ENCODE measurements at places on chromosomes 12 and 14.

GRCh38 chr12:111055181-111055880, 135.0 kb upstream of the MYL2 start:
- H3K27ac ChIP-seq: no peak overlapping the region
- peaks cover 35% of the 10 kb centered on the region for H3K4me1 ChIP-seq
- no peak overlapping the region for H3K4me3 ChIP-seq
- H3K27me3 ChIP-seq: no peaks in the 10 kb centered on the region

DNA sequence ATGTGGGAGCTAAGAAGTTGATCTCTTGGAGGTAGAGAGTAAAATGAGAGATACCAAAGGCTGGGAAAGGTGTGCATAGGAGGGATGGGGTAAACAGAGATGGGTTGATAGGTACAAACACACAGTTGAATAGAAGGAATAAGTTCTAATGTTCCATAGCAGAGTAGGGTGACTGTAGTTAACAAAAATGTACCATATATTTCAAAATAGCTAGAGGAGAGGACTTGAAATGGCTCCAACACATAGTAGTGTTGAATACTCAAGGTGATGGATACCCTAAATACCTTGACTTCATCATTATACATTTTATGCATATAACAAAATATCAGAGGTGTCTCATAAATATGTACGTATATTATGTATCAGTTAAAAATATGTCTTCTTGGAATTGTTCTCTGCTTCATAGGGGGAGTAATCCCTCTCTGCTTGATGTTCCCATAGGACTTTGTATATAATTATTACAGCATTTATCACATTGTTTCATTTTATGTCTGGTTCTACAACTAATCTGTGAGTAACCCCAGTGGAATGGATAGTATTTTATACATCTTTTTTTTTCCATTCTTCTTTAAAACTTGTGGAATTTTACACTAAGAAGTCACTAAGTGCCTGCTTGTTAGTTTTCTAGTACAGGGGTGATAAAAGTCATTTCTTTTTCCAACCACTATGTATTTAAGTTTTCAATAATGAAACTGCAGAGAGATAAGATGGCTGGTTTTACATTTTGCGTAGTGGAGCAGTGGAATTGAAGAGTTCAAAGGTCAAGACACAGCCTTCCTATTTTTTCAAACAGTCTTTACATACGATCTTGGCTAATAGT, 1940.0 kb upstream of the SEL1L start:
- no peaks in the 10 kb centered on the region for H3K36me3 ChIP-seq
- H3K4me1 ChIP-seq: no peaks in the 10 kb centered on the region
- DNase-seq: no peak
- no peaks in the 10 kb centered on the region for H3K27me3 ChIP-seq
- no peak overlapping the region for H3K4me3 ChIP-seq

DNA sequence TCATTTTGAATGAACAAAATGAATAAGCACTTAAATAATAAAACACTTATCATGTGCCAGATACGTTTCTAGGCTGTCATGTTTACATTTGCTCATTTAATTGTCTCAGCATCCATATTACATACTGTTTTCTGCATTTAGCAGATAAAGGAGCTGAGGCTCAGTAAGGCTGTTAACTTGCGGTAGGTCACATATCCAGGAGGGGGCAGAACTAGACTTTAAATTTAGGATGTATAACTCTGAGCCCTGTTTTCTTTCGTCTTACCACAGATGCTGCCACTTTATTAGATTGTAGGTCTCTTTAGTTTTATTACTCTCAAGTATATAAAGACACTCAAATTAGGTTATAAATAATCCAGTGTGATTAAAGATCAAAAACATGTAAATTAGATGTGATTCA, 17.7 kb downstream of the IRAK4 start:
- H3K36me3 ChIP-seq: peaks cover 66% of the 10 kb centered on the region
- peak; percentile 34 for DNase-seq
- H3K4me3 ChIP-seq: no peak overlapping the region
- H3K27ac ChIP-seq: no peak overlapping the region
- H3K27me3 ChIP-seq: no peaks in the 10 kb centered on the region

DNA sequence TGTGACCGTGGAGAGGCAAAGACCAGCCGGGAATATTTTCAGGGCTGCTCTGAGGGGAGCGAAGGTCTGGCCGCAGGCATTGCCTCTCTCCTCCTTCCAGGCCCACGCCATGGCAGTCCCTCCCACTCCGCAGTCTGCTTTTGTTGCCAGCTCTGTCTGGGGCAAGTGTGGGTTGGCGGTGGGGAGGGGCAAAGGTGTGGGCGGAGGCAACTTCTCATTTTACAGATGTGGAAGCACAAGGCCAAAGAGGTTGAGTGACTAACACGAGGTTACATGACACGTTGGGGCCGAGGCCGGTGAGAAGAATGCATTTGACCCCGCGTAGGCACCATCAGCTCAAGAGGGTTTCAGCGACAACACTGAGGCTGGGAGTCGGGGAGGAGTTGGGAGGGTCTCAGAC, 6.1 kb upstream of the FAIM2 start:
- no peak overlapping the region for H3K4me3 ChIP-seq
- H3K27ac ChIP-seq: no peak overlapping the region
- H3K27me3 ChIP-seq: no peaks in the 10 kb centered on the region
- no peaks in the 10 kb centered on the region for H3K36me3 ChIP-seq

- no peaks in the 10 kb centered on the region for H3K36me3 ChIP-seq
- H3K4me3 ChIP-seq: no peak overlapping the region
- H3K27ac ChIP-seq: no peak overlapping the region
- no peak for DNase-seq
- peaks cover 47% of the 10 kb centered on the region for H3K4me1 ChIP-seq
These were observed 14.6 kb upstream of the NUDT14 start for GRCh38 chr14:105195522-105196264.

- H3K36me3 ChIP-seq: no peaks in the 10 kb centered on the region
- no peak overlapping the region for H3K4me3 ChIP-seq
- no peak overlapping the region for H3K27ac ChIP-seq
- no peaks in the 10 kb centered on the region for H3K4me1 ChIP-seq
- DNase-seq: no peak
- no peaks in the 10 kb centered on the region for H3K27me3 ChIP-seq
These were observed 28.6 kb upstream of the TBC1D15 start for GRCh38 chr12:71810921-71811320.

GRCh38 chr14:54649056-54649455, 82.1 kb downstream of the SAMD4A start:
- no peaks in the 10 kb centered on the region for H3K4me1 ChIP-seq
- no peak overlapping the region for H3K27ac ChIP-seq
- H3K27me3 ChIP-seq: peaks cover 4% of the 10 kb centered on the region
- H3K4me3 ChIP-seq: no peak overlapping the region

DNA sequence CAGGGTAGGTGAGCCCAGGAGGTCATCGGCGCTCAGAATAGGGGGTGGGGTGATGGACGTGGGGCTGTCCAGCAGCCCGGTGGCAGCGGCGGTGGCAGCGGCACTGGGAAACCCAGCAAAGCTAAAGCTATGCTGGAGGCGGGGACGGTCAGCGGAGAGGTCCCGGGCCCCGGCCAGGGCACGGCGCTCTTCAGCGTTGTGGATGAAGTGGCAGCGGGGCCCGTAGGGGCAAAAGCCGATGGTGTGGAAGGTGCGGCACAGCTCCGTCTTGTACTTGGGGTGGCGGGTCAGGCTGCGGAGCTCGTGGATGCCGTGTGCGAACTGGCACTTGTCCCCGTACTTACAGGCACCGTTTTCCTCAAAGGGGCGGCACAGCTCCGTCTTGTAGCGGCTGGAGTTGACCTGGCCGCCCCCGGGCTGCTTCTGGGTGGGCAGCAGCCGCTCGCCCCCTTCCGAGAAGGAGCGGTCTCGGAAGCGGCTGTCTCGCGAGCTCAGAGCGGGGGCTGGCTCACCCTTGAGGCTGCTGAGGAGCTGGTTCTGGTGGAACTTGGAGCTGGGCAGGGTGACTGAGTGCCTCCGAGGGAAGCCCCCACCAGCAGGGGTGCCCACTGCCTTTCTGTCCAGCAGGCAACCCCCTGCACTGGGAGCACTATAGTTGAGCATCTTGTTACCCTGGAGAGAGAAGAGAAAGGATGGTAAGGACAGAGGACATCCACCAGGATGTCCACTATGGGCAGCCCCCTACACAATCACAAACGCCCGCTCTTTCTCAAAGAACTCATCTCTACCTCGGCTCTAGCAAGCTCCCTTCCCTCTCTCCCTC, 2.8 kb downstream of the ZFP36L1 start:
- peak overlapping the region; percentile 99 for H3K27ac ChIP-seq
- H3K4me1 ChIP-seq: peaks cover 44% of the 10 kb centered on the region
- peaks cover 26% of the 10 kb centered on the region for H3K36me3 ChIP-seq

DNA sequence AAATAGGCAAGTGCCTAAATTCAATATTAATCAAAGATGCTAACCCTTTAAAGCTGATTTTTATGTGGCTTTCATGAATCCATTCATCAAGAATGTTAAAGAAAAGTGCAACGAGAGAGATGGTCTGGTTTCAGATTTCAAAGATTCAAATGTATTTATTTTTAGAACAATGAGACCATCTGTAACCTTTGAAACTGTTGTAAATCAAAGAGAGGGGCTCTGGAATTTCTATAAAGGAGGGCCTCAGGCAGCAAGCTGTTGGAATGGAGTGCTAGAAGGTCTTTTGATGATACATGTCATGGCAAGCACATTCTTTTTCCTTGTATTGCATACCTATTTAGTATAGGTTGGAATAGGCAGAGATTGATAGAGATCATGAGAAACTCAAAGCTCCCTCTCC, 433.0 kb downstream of the LRIG3 start:
- no peak for DNase-seq
- no peaks in the 10 kb centered on the region for H3K27me3 ChIP-seq
- H3K4me1 ChIP-seq: no peaks in the 10 kb centered on the region
- H3K27ac ChIP-seq: no peak overlapping the region

- DNase-seq: no peak
- no peak overlapping the region for H3K4me3 ChIP-seq
- no peaks in the 10 kb centered on the region for H3K4me1 ChIP-seq
- H3K36me3 ChIP-seq: no peaks in the 10 kb centered on the region
- H3K27me3 ChIP-seq: no peaks in the 10 kb centered on the region
These were observed 189.9 kb upstream of the CNTN1 start for GRCh38 chr12:40502322-40502721.

DNA sequence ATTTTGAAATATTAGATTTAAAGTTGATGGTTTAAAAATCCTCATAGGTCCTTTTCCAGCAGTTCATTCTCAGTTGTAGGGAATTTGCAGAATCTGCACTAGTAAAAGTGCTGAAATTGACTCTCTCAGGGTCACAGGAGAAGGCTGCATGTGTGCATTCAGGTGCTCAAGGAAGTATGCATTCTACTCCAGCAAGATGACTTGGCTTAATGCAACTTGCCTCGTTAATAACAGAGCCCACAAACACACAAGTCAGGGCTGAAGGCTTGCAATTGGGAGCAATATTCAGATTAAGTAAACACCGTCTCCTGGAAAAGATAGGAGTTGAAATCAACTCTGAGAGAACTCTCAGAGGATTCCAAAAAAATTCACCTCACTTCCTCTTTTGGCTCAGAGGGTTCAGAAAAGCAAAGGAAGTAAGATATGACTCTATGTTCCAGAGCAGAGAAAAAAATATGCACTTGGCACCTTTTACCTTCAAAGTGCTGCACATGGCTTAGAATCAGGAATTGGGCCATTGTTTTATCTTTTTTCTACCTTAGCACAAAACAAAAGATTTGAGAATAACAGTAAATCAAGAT, 406.3 kb upstream of the DCN start:
- no peak overlapping the region for H3K4me3 ChIP-seq
- H3K36me3 ChIP-seq: no peaks in the 10 kb centered on the region
- H3K27me3 ChIP-seq: no peaks in the 10 kb centered on the region
- no peak for DNase-seq

GRCh38 chr14:106831322-106831720, 1304.9 kb downstream of the TMEM121 start:
- H3K27me3 ChIP-seq: no peaks in the 10 kb centered on the region
- H3K4me3 ChIP-seq: no peak overlapping the region
- H3K4me1 ChIP-seq: no peaks in the 10 kb centered on the region
- H3K27ac ChIP-seq: no peak overlapping the region

- no peaks in the 10 kb centered on the region for H3K36me3 ChIP-seq
- no peak overlapping the region for H3K27ac ChIP-seq
- H3K27me3 ChIP-seq: no peaks in the 10 kb centered on the region
- H3K4me1 ChIP-seq: no peaks in the 10 kb centered on the region
- H3K4me3 ChIP-seq: no peak overlapping the region
- no peak for DNase-seq
These were observed 9.5 kb downstream of the DCN start for GRCh38 chr12:91173124-91173523.

- no peak for DNase-seq
- H3K4me3 ChIP-seq: no peak overlapping the region
- H3K27ac ChIP-seq: no peak overlapping the region
- H3K4me1 ChIP-seq: no peaks in the 10 kb centered on the region
- H3K36me3 ChIP-seq: no peaks in the 10 kb centered on the region
These were observed 16.0 kb downstream of the AMDHD1 start for GRCh38 chr12:95959107-95959506.
